ENCODE measurements at places on chromosomes 12 and 14. TPM values are rescaled to one million over a fixed set of nuclear protein-coding genes. Genes with fewer than 3 reads are reported as not detected.
A peak's percentile ranks its signal among the peaks of the same experiment; 100 is the strongest.

DNA sequence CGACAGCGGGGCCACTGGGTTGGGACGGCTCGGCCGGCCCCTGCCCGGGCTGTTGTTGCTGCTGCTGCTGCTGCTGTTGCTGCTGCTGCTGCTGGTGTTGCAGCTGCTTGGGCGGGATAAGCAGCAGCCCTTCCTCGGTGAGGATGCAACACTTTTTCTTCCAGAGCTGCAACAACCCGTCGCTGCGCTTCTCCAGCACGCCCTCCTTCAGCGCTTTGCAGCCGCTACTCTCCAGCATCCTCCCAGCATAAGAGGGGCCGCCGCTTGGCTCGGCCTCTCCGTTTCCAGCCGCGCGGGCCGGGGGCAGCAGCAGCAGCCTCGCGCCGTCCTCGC lies 529 bp downstream of the PHLDA1 start:
- no peak for DNase-seq

GRCh38 chr12:93025145-93026103 lies 96.3 kb upstream of the EEA1 start:
- DNase-seq: no peak

GRCh38 chr12:27583057-27583797 lies 59.2 kb downstream of the PPFIBP1 start:
- peak; percentile 48 for DNase-seq

DNA sequence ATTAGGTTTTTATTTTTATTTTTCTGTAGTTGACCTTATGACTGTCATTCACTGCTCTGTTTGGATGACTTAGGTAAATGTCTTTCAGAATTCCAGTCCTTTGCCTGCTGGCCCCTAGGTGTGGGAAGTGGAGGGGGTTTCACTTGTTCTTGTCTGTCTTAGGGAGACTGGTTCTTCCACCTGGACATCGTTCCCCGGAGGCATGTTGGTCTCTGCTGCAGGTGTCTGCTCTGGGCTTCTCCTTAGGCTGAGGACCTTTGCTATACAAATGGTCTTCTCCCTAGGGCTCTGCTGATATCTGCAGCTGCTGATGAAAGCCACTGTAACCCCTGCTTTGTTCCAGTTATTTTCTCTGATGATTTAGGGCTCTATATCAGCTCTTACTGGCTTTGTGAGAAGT lies 97.1 kb downstream of the OTOGL start:
- no peak for DNase-seq

DNA sequence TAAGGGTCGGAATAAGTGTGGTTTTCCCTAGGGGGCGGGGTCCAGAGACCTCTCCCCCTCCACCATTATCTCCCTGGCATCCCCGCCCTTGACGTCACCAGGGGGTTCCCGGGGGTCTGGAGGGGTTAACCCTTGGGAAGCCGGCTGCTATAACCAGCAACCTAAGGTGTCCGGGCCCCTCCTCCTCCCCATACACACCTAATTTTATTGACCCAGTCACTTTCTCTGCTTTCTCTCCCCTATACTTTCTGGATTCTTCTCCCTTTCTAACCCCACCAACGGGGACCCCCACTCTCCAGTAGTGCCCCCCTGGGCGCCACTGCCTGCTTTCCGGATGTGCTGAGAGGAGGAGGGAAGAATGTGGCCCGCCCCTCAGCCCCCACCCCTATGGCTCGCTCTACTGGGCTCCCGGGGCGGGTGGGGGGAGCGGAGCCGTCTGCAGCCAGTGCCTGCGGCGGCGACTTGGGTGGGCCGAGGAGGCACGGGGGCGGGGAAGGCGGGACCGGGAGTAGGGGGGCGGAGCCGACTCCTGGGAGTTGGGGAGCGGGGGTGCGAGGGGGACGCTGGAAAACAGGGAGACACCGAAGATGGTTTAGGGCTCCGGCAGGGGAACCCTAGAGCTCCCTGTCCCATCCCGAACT lies 1.8 kb downstream of the GLI1 start:
- DNase-seq: peak; percentile 48

The SLC22A17 gene
- 38.8 TPM for total RNA-seq

The ATXN3 gene
- 61.9 TPM for total RNA-seq
